ENCODE measurements at places on chromosomes 5 and 9.

DNA sequence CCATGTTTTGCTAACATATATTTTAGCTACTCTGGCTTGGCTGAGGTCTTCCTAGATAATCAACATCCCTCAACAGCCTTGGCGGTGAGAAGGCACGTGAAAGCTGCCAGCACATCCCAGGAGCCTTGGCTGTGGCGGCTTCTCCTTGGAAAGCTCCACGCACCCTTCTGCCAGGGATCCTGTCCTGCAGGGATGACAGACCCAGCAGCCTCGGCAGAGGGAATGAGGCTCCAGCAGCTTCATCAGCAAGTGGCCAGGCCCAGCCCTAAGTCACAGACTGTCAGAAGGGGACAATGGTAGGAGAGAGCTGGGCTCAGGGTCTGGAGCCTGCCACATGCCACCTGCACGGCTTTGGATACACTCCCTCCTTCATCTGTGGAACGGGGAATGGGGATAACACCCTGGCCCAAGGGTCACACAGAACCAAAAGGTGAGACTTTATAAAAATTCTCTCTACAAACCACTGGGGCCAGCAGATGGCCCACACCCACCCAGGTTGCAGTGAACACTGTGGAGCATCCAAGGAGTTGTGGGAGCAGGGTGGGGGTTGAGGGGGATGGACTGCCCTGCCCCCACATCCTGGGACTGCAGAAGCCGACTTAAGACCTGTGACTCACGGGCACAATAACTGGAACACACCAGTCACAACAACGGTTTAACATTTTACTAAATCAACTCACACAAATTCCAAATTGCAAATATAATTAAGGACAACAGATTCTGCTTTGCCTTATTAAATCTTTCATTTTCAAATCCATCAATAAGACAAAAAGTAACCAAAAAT, 65.1 kb downstream of the MACROH2A1 start:
- no peak for DNase-seq

DNA sequence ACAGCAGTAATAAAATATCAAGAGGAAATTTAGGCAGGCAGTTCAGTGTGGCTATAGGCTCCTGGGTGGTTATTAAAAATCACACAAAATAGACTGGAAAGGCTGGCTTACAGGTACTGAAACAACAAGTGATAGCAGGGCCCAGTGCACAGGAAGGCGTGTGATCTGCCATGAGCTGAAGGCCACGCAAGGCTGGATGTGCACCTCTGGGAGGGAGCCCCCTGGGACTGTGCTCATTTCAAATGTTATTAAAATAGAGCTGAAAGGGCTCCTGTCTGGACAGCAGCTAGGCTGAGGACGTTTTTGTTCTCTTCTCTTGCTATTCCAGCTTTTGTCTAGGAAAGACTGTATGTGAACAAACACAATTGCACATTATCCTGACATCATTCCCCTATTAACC, 324.3 kb upstream of the RFX3 start:
- no peak for DNase-seq

- no peak for DNase-seq
Measured at GRCh38 chr5:7706256-7706655, 144.7 kb downstream of the CFAP90 start.

DNA sequence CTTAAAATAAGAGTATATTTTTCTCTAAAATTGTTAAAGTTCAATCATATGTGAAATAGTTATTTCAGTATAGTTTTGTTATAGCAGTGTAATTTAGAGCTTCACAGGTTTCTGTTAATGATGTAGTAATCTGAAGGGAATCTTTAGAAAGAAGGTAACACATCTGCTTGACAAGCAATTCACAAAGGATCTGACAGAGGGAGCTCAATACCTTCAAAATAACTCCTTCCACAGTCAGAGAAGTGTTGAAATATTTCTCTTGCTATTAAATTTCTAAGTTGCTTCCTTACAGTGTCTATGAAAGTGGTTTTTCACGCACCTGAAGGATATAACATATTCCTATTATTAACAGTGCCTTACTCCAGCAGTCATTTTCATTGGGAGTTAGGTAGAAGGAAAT, 44.9 kb downstream of the SLC25A51 start:
- DNase-seq: no peak

DNA sequence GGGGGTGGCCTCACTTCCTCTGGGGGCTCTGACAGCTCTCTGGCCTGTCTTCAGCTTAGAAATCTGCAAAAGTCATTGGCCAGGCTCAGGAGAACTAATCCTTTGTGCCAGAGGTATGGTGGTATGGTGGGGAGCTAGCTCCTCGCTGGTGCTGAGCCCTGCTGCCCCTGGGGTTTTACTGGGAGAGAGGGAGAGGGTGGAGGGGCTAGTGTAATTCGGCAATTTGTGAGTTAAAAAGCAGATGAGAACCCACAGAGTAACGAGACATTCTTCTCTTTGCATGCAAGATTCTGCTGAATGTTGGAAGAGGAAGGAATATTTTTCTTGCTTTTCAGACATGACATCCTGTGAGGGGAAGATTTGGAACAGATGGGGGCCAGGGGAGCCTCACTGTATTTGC, 65.5 kb upstream of the SPRY4 start:
- DNase-seq: no peak

DNA sequence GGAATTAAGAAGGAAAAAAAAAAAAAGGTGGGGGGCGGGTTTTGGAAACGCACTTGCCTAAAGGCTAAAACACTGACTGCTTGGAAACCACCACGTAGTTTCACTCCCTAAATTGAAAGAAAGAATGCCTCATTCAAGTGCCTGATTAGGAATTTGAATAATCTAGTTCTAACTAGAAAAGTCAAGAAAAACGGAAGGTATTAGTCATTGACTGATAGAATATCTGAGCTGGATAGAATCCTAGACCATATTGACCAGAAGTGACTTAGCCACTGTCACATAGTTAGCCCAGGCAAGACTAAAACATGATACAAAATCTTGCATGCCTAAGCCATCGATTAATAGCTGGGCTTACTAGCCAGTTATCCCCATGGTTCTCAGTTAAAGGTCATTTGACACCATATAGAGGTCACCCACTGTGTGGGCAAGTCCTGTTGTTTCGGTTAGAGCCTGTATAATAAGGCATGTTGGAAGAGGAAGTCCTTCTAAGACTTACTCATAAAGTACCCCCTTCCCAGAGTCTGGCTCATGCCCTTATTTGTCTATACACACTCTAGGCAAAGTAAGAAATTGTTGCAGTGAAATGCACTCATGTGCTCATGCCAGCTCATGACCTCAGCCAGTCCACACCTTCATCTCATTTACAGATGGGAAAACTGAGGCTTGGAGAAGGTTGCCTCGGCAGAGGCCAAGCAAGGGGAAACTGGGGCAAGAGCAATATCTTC, 40.2 kb downstream of the SH3RF2 start:
- no peak for DNase-seq

DNA sequence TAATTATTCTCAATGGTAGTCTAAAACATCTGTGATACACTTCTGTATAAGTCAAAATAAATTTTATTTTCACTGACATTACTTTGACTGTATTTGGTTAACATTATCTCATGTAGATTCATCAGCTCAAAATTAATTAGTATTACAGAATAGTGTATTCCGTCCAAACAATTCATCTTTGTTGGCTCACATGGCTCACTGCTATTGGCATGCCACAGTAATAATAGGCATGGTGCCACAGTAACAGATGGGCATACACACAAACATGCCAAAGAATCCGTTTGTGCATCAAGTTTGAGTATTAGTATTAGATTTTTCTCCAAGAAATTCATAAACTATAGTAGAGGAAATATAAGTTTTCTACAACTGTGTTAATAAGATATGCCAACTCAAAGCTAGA, 14.2 kb downstream of the AP3B1 start:
- no peak for DNase-seq

DNA sequence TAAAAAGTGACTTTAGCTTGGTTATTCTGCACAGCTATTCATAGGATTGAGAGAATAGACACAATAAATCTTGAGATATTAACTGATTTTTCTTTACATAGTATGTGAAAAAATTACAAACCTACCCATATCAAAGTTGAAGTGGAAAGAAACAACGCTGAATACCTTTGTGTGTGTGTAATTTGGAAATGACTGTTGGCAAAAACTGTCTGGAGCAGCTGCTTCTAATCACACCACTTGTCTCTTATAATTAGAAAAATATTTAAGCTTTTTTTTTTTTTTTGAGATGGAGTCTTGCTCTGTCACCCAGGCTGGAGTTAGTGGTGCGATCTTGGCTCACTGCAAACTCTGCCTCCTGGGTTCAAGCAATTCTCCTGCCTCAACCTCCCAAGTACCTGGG, 110.8 kb upstream of the POC5 start:
- DNase-seq: no peak

Measured in stimulated activated CD8-positive, alpha-beta memory T cell treated with anti-CD3 and anti-CD28 coated beads, Interleukin-7, amount 100 ng/mL, for 1 hour (primary cell).